ENCODE measurements at places on chromosomes 13 and 19.

- DNase-seq: no peak
Observed at GRCh38 chr19:805166-805551, 7.9 kb downstream of the PTBP1 start.

GRCh38 chr13:21461131-21461530, 2.0 kb upstream of the ZDHHC20 start:
- no peak for DNase-seq

GRCh38 chr19:19405971-19406877, 749 bp downstream of the GATAD2A start:
- no peak for DNase-seq

DNA sequence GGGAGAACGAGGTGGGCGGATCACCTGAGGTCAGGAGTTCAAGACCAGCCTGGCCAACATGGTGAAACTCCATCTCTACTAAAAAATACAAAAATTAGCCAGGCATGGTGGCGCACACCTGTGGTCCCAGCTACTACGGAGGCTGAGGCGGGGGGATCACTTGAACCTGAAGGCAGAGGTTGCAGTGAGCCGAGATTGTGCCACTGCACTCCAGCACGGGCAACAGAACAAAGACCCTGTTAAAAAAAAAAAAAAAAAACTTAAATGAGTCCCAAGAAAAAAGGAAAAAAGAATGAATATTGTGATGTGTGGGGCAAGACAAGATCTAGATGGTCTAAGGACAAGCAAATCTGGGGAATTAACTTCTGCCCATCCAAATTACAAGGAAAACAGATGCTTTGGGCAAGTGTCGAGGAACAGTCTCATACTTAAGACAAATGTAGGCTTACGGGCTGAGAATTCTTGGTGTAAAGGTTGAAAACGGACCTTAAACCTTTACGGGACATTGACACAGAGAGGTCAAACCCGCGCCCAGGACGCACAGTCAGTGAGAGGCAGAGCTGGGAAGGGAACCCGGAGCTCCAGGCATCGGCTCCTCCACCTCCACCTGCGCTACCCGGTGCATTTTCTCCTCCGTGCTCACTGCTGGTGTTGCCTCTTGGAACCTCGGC, 656 bp upstream of the ZNF324 start:
- no peak for DNase-seq

DNA sequence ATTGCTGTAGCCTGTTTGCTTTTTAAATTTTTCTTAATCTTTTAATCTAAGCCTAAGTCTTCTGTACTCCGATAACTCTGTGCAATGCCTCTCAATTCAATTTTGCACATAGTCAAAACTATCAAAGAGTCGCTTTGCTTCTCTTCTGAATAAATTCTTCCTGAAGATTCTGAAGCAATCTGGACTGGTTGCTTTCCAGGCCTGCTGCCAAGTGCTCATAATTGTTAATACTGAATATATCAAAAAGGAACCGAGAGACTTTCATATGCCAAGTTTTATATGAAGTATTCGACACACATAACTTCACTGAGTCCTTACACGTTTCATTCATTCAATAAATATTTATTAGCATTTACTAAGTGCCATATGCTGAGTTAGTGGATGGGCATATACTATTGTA, 91.3 kb downstream of the EDNRB start:
- DNase-seq: no peak

DNA sequence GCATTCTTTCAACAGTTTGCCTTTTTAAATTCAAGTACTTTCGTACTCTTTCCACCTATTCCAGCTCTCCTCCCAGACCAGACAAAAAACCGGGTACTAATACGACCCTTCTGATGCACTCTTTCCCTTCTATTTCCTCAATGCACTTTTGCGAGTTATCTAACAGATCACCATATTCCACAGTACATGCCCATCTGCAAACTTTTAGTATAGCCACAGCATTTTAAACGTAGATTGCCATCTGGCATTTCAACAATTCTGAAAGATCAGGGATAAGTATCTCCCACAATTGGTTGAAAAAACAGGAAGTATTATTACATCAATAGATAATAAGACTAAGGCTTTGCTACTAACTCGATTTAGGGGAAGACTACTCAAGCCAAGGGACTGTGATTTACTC, 31.5 kb downstream of the RBM26 start:
- DNase-seq: no peak

DNA sequence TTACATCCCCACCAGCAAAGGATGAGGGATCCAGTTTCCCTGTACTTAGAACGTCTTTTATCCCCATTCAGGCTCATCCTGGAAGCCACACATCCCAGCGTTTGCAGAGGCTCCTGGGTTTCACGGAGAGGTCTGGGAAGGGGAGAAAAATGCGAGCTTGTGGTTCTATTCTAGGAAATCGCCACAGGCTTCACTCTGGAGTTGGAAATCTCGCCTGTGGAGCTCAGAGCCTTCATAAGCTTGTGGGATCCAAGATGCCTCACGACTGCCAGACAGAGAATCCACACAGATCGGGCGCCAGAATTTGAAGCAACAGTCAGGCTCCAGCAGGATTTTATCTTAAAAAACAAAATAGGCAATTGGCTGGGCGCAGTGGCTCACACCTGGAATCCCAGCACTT, 157.9 kb downstream of the PTPRS start:
- no peak for DNase-seq

DNA sequence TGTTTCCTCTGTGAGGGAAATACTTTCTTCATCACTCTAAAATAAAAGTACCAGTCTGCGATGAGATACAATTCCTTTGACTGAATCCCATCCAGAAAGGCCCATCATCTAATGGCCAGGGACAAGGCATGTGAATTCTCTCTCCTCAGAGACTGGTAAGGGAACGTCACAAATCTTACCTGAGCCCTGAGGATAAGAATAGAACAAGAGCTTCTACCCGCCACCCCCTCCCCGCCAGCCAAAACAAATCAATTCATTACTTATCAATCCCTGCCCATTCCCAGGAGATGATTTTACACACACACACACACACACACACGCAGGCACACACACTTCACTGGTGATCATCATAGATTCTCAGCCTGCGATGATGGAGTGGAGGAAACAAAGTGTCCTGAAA, 198.7 kb downstream of the DNAJC15 start:
- DNase-seq: no peak

DNA sequence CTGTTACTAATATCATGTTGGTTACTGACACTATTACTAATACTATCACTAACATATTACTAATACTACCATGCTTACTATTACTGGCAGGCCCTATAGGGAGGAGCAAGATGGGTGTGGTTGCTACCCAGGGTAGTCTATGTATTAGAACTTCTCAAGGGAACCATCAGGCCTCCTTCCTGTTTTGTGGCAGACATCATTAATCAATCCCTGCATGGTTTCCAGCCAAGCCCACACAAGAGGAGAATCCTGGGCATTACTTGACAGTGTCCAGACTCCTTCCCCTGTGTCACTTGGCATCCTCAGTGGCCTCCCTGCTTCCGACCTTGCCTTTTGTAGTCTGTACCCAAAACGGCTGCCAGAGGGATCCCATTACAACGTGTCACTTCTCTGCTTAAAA, 8.9 kb downstream of the HAS1 start:
- DNase-seq: no peak

DNA sequence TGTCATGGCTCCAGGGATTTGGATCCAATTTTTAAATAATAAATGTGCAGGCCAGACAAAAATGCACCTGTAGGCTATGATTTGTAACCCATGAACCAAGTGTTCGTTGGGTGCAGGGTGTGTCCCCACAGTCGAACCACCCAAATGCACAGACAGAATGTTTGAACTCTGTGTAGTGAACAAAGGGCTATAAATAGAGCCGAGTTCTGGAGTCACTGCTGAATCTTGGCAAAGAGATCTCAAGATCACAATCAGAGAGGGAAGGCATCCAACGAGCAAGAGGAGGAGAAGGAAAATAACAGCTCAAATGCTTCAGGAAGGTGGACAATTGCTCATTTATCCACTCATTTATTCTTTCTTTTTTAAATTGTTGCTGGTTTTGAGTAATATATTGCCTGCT, 547.9 kb downstream of the FGF9 start:
- DNase-seq: no peak

- DNase-seq: no peak
Observed at GRCh38 chr19:13583114-13583513, 76.8 kb upstream of the CACNA1A start.

GRCh38 chr19:55197528-55197927, 11.8 kb downstream of the PTPRH start:
- DNase-seq: no peak

DNA sequence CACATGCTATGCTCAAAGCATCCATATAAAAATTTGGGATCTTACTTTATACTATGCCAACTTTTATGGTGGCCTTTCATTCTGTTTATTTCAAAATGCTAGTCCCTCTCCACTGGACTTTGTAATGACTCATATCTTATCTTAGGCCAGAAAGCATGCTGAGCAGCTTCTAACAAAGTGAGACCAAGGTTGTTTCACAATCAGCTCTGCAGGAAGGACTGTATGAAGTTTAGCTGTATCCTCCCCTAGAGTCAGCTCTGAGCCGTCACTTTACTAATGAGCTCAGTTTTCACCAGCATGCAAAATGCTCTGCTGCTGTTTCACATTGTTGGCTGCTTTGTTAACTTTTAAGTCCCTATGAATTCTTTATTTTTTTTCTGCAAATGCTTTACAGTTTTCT, 1608.8 kb downstream of the OLFM4 start:
- DNase-seq: no peak

DNA sequence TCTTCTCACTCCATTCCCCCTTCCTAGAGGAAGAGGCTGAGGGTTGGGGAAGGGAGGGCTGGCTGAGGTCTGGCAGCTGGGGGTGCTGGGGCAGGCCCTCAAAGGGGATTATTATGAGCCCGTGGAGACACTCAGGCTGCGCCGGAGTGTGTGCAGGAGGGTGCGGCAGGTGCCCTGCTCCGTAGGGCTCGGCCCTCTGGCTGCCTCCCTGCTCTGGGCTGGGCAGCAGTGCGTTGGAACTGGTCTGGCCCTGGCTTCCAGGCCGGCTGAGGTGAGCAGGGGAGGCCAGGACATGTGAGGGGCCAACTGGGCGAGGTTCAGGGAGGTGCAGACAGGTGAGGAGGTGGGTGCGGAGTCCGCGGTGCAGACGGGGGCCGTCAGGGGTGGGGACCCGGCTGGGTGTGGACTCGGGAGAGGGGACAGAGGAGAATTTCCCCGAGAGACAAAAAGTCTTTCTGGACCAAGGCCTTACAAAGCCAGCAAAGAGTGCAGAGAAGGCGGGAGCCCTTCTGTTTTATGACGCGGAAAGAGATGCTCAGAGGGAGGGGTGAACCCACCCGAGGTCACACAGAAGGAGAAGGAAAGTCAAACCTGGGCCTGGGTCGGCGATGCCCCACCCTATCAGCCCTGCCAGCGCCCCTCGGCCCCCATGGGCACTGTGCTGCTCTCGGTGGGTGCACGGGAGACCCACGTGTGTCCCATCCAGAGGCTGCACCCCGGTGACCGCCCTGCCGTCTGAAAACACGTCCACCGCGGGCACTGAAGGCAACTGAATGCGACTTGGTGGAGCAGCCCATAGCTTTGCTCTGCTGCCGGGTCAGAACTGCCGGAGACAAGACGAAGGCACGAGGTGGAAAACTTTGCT, 31.0 kb downstream of the PIP5K1C start:
- no peak for DNase-seq

DNA sequence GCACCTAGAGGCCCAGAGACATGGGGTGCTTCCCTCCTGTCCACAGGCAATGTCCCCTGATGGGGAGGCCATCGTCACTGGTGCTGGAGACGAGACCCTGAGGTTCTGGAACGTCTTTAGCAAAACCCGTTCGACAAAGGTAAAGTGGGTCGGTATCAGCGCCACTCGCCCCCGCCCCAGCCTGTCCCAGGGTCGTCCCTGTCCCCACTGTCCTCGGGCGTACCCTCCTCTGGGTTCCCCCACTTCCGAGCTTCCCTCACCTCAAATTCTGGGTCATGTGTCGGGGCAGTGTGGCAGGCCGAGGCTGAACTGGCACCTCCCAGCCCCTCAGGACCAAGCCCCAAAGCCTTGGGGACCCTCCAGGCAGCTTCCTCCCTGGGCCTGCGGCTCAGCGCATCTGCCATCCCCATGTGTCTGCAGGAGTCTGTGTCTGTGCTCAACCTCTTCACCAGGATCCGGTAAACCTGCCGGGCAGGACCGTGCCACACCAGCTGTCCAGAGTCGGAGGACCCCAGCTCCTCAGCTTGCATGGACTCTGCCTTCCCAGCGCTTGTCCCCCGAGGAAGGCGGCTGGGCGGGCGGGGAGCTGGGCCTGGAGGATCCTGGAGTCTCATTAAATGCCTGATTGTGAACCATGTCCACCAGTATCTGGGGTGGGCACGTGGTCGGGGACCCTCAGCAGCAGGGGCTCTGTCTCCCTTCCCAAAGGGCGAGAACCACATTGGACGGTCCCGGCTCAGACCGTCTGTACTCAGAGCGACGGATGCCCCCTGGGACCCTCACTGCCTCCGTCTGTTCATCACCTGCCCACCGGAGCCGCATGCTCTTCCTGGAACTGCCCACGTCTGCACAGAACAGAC, 4.4 kb upstream of the TEKTIP1 start:
- DNase-seq: no peak

- DNase-seq: peak; percentile 34
Observed at GRCh38 chr19:46954993-46955812, 64.4 kb upstream of the NPAS1 start.

DNA sequence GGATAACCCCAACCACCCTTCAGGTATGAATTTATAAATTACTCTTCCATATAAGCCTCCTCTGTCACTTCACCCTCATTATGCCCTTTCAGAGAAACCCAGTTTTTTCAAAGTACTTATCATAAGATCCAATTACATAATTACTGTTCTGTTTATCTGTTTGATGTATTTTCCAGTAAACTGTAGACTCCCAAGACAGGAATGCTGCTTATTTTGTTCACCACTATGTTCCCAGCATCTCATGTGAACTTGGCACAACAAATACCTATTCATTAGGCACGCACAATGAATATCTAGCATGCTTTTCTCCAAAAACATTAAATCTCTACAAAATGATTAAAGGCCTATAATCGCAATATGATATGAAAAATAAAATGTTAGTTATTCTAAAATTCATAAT, 13.2 kb downstream of the ENOX1 start:
- no peak for DNase-seq

DNA sequence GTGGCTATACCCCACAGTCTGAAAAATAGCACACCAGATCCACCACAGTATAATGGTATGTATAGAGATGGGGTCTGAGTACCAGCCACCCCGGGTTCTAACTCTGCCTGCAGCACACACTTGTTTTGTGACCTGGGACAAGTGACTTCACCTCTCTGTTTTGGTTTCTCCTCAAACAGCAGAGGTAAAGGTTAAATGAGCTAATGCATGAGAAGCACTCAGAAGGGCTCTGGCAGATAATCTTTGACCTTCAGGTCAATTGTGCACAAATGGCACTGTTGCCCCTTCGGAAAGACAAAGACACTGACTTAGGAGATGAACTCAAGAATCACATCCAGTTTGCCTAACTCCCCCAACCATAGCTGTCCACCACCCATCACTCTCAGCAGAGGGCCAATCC, 7.7 kb downstream of the ZC3H4 start:
- DNase-seq: no peak

GRCh38 chr13:62388515-62388914, 972.9 kb upstream of the PCDH20 start:
- no peak for DNase-seq

GRCh38 chr19:32241932-32242710, 103.3 kb upstream of the ZNF507 start:
- DNase-seq: no peak

- DNase-seq: no peak
Observed at GRCh38 chr19:38250821-38251563, 5.2 kb downstream of the PPP1R14A start.
